Upper lobe of left lung (tissue), 6 donors: ENCODE measurements at places on chromosomes 12 and 14. TPM values are rescaled to one million over a fixed set of nuclear protein-coding genes. Genes with fewer than 3 reads are reported as not detected.
A peak's percentile ranks its signal among the peaks of the same experiment; 100 is the strongest.

CRIP2 gene
- total RNA-seq = 124 TPM

IL23A gene
- total RNA-seq = not detected

AHNAK2 gene
- 5.5 TPM for total RNA-seq

DNA sequence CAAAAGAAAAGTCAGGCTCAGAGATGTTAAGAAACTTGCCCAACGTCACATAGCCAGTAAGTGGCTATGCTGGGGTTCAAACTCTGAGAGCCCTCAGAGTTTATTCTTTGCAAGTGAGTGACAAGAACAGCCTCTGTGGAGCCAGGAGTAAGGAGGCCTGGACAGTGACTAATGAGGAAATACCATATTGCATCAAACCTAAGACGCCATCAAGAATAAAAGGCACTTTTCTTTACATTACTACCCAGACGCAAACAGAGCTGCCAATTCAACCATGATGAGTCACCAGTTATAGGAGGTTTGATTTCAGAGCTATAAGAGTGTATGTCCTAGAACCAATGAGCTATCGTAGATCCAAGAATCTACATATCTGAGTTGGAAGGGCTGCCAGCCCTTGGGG lies 9.4 kb downstream of the TNFRSF1A start:
- no peaks in the 10 kb centered on the region for H3K27me3 ChIP-seq
- H3K4me1 ChIP-seq = peaks cover 72% of the 10 kb centered on the region
- peaks cover 74% of the 10 kb centered on the region for H3K36me3 ChIP-seq
- peak overlapping the region; percentile 98 for H3K27ac ChIP-seq

DNA sequence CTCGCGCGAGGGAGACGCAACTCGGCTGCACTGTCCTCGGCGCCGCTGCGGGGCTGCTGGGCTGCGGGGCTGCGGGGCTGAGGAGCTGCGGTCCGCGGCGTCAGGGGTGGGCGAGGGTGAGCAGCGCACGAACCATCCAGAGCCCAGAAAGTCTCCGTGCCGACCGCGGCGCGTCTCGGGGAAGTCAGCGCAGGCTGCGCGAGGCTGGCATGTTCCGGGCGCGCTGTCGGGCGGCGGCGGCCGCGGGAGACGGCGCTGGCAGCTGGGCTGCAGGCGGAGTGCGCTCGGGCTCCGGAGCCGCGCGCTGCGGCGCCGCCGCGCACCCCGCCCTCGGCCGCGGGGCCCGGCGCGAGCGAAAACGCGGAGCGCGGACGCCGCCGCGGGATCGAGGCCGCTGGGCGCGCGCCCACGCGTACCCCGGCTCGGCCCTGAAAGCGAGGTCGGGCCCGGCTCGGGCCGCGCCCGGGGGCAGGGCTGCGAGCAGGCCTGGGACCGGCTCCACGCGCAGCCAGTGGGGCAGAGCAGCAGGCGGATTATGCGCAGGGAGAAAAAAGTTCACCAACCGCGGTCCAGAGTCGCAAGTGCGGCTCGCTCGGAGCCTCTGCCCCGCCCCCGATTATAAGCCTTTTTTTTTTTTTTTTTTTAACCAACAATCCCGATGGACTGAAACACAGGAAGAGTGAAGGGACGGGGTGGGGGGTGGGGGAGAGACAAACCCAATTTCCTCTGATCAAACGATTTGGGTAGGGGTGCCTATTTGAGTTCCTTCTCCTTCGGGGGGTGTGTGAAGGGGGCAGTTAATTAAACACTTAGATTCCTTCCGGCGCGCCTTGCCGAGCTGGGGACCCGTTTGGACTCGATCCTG lies at the start of gene PRICKLE1:
Gene PRICKLE1 (minus strand): TSS at position 282 of the 865 bp plus-strand sequence. CDS start 117,230 bp downstream, outside the sequence.
- no peaks in the 10 kb centered on the region for H3K36me3 ChIP-seq
- peak within 1 kb of the TSS; percentile 88 for H3K4me3 ChIP-seq
- peaks cover 30% of the 10 kb centered on the region for H3K4me1 ChIP-seq
- peaks cover 6% of the 10 kb centered on the region for H3K27me3 ChIP-seq
- DNase-seq = peak; percentile 92
